ENCODE measurements at places on chromosomes 5 and 9.

DNA sequence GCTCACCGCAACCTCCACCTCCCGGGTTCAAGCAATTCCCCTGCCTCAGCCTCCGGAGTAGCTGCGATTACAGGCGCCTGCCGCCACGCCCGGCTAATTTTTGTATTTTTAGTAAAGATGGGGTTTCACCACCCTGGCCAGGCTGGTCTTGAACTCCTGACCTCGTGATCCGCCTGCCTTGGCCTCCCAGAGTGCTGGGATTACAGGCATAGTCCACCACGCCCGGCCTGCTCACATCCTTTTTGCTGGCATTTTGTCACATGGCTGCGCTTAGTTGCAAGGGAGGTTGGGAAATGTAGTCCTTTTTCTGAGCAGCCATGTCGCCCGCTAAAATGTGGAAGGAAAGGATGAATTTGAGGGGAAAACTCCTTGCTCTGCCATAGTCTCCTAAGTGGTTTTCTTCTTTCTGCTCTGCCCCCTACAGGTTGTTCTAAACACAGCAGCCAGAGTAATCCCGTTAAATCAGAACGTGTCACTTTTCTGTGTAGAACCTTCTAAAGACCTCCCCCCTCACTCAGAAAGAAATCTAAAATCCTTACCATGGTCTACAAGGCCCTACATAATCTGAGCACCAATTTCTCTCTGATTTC lies 57.8 kb upstream of the HSPA9 start:
- DNase-seq = no peak

GRCh38 chr9:123225995-123226394 lies 42.4 kb downstream of the STRBP start:
- no peak for DNase-seq

DNA sequence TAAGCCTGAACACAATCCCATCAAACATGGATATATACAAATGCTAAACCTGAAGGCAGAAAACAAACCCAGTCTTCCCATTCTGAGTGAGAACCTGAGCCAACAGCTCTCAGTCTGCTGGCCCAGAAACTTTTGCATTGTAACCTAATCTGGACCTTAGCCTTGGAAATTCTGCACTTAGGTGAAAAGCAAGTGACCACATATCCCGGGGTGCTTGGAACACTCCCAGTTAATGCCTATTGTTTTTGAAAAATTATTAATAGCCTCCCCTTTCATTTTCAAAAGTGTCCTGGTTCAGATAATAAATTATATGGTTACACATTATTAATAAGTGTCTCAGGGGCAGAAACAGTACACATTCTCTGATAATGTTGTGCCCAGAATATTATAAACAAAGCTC lies 228.3 kb upstream of the TARS1 start:
- no peak for DNase-seq

DNA sequence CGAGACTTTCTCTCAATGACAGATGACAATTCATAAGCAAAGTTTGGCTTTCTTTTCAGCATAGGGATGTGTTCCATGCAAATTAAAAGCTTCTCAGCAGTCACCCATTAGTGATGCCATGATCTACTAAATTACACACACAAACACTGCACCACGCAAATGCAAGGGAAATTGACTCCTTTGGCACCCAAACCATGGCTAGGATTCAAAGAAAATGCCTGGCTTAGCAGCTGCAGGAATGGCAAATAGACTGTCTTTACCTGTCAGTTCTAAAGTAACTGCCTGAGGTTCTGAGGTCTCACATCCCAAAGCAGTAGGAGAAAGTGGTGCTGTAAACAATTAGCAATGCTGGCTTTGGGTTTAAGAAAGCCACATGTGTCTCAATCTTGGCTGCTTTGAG lies 108.6 kb upstream of the ATP10B start:
- no peak for DNase-seq

DNA sequence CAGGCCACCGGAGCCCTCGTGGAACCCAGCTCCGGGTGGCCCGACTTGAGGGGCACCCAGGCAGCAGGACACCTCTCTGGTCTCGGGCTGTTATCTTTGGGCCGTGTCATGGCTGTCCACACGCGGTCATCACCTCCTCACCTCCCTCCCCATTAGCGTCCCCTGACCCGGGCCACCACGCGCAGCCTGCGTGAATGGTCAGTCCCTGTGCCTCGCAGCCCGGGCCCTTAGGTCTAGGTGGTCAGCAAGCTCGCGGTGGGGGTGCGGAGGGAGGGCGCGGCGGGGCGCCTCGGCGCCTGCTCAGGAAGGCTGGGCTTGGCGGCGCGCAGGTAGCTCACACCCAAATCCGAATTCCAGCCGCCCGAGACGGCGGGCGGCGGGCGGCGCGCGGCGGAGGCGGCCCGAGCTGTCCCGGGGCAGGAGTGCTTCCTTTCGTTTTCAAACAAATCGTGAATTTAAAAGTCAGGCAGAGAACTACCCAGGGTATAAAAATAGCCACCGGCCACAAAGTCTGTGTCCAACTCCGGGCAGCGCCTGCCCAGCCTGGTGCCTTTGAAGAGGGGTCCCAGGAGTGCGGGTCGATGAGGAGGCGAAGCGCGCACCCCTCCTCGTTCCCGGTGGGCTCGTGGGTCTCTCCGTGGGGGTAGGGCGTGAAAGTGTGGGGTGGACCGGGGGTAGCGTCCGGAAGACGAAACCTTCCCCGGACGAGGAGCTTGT lies 1.0 kb upstream of the RXRA start:
- DNase-seq = no peak

GRCh38 chr5:77294185-77294584 lies 83.7 kb downstream of the PDE8B start:
- no peak for DNase-seq

- DNase-seq = no peak
These were observed 22.3 kb upstream of the NR3C1 start for GRCh38 chr5:143425835-143426234.

- no peak for DNase-seq
These were observed 774.5 kb upstream of the RGMB start for GRCh38 chr5:97998941-97999340.

DNA sequence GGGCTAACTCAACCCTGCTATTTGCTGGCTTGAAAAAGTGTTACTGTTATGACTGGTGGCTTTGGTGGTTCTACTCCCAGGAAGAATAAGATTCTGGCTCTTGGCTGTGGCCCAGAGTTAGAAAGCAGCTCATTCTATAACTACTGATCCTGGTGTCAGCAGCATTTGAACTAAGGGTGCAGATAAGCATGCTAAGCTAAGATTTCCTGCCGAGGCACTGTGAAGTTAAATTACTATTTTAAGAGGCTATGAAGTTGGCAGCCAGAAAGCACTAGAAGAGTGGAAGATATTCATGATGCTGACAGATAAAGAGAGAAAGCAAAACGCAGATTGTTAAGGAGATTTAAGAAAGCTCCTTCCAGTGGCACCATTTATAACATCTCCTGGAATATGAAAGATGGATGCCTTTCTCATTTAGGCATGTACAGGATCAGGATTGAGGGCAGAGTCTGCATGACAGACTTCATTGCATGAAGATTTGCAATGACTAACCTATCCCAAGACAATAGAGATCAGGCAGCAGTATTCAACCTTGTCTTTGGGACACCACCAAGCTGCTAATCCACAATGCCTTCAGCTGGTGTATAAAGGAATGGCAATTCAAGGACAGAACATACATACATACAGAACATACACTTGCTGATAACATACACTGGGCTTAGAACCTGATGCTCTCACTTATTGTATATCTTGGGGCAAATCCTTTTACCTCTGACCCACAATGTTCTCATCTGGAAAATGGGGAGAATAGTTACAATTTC lies 11.7 kb downstream of the BRINP1 start:
- DNase-seq = no peak

GRCh38 chr5:171092194-171092593 lies 216.9 kb upstream of the TLX3 start:
- DNase-seq = no peak

- no peak for DNase-seq
These were observed 163.6 kb upstream of the SEMA6A start for GRCh38 chr5:116738239-116738614.

GRCh38 chr5:96648023-96648422 lies 14.2 kb upstream of the CAST start:
- DNase-seq = no peak
